GM19239 (cell line): ENCODE measurements at places on chromosomes 5 and 9.

DNA sequence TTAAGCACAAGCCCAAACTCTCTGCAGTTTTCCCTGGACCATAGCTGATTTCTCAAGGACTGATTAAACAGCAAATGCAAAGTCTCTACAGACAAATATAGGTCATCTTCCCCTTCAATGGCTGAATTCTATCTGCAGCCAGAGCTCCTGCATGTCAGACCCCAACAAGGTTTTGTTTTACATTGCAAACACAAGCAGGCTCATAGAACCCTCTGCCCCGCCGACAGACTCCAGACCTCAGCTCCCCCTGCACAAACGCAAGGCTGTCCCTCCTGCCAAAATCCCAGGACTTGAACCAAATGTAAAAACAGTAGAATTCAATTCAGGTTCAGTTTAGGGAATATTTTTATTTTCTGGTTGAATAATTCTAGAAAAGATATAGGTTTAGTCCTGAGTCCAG lies 526.7 kb upstream of the TRPC7 start:
- no peak for DNase-seq

- no peak for DNase-seq
Observed at GRCh38 chr5:105740242-105740641, 1930.5 kb downstream of the EFNA5 start.

GRCh38 chr9:29514862-29515261 lies 1941.6 kb upstream of the C9orf72 start:
- no peak for DNase-seq

GRCh38 chr5:134969166-134969565 lies 1.5 kb downstream of the CATSPER3 start:
- DNase-seq, result no peak

GRCh38 chr5:116032094-116032517 lies at the start of gene ARL14EPL:
Gene ARL14EPL, plus strand, starts transcription at chr5:116032472. Its CDS starts 18,994 bp downstream, at chr5:116051466.
- no peak for DNase-seq

DNA sequence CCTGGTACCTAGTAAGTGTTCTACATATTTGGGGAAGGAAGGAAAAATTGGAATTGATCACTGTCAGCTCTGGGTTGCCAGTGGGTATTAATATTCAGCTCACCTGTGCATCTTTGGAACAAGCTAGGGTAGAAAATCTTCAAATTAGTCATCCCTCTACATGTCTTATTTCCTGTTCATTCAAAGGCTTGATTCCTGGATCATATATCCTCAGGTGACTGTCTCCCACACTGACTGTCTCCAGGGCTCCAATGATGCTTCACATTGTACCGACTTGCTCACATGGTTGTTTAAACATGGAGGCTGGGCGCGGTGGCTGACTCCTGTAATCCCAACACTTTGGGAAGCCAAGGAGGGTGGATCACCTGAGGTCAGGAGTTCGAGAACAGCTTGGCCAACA lies 11.6 kb upstream of the SUSD1 start:
- DNase-seq, result no peak

GRCh38 chr5:80238778-80239679 lies 16.8 kb downstream of the SERINC5 start:
- DNase-seq, result no peak

DNA sequence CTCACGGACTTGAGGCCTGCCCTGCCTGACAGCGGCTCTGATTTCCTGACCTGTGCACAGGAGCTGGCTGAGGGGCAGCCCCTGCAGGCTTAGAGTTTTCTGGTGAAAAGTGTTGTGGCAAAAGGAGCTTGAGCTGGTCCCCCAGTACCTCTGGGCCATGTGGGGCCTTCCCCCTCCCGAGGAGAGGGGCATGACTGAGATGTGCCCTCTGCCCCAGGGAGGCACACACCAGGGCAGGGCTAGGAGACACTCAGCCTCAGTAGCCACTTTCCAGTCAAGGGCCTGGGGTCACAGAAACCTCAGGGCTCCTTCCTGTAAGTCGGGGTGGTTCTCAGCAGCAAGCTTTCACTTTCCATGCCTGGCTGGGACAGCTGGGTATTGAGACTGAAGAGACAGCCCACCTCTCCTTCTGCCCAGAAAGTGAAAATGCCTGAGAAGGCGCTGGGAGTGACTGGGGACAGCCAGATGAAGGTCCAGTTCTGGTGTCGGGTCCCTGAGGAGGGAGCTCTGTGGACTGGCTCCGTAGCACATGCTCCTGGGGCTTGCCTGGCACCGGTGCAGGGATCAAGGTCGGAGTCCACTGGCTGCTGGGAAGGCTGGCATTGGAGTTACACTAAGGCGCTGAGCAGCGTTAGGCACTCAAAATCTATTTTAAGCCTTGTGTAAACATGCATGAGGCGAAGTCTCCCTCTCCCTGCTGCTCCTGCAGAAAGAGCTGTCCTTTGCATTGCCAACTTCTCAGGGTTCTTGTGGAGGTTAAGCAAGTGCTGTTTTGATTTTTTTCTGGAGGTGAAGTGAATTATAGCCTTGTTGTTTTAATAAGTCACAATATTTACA lies 394.9 kb downstream of the GADD45G start:
- peak; percentile 91 for DNase-seq

- no peak for DNase-seq
Observed at GRCh38 chr9:126619361-126620135, 5.8 kb downstream of the LMX1B start.

DNA sequence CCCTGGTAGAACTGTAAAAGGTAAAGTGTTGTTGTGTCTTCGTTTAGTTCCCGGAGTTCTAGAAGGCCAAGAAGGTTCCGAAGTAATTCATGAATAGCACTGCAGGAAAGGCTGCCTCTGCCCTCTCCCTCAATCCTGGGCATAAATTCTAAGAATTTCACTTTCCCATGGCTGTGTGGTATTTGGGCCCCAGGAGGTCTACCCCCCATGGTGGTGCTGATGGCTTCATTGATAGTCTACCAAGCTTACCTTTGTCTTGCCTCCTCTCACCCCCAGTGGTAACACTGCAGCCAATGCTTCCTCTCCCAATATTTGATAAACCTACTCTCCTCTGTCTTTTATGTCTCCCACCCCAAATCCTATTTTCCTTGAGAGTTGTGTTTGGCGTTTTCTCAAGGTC lies 39.5 kb downstream of the ADAMTS16 start:
- DNase-seq, result no peak

DNA sequence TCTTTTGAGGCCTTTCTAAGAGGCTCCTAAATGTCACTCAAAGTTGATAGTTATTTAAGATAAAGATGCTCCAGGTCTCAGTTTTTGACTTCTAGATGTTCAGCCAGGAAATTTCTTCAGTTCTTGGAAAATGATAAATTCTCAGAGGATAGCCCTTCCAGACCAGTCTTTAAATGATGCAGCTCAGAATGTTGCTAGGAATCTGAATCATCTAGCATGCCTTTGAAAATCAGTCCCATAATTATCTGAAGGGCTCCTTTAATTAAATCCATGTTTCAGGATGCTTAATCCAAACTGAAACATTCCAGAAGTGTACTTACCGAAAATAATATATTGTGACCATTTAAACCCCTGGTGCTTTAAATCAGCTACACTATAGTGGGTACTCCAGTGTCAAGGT lies 107.5 kb upstream of the FBN2 start:
- no peak for DNase-seq

- DNase-seq, result no peak
Observed at GRCh38 chr5:13034061-13034460, 910.4 kb downstream of the DNAH5 start.

DNA sequence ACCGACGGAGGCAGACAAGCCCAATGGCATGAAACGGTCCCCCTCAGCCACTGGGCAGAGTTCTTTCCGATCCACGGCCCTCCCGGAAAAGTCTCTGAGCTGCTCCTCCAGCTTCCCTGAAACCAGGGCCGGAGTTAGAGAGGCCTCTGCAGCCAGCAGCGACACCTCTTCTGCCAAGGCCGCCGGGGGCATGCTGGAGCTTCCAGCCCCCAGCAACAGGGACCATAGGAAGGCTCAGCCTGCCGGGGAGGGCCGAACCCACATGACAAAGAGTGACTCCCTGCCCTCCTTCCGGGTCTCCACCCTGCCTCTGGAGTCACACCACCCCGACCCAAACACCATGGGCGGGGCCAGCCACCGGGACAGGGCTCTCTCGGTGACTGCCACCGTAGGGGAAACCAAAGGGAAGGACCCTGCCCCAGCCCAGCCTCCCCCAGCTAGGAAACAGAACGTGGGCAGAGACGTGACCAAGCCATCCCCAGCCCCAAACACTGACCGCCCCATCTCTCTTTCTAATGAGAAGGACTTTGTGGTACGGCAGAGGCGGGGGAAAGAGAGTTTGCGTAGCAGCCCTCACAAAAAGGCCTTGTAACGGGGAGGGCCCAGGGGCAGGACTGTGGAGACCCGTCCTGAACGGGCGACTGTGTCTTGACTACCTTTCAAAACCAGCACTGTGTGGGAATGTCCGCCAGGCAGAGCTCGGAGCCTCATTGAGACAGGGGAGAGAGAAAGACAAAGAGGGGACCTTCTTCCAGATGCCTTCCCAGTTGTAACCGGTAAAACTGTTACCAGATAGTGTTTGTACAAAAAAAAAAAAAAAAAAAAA lies 29.9 kb downstream of the CD180 start:
- peak; percentile 15 for DNase-seq

DNA sequence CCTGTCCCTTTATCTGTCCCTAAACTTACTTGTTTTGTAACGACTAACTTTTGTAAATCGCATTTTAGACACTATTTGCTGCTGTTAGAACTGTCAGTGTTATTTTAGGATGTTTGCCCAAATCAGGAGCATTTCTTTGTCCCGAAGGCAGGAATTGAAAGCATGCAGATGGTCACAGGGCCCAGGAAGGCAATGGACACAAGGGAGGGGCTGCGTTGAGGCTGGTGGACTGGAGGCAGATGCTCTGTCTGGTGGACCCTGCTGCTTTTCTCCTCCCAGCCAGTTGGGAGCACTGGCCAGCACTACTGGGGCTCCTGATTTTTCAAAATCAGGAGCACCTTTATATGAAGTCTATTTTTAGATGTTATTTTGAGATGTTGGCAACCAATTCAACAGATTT lies 31.7 kb downstream of the DOCK2 start:
- no peak for DNase-seq

DNA sequence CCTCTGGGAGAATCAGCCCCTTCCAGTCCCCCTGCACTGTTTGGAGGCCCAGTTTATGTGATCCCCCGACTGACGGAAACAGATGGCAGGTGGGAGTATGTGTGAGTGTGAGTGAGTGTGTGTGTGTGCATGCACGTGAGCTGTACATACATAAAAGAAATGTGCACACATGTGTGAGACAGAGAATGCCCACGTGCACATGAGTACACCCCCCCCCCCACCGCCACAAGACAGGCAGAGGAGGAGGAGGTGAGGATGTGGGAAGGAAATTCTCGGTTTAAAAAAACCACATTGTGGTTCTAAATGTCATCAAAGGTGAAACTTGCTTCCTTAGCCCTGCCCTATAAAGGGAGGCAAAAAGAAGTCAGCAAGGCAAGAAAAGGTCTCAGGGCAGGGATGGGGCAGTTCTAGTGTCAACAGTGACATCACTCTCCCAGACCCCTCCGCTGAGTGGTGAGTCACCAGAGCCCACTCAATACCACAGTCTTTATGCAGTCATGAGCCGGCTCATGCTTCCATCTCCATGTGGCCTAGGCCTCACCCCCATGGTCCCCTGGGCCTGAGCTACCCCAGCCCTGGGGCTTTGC lies 79.2 kb upstream of the HSPA9 start:
- peak; percentile 36 for DNase-seq

DNA sequence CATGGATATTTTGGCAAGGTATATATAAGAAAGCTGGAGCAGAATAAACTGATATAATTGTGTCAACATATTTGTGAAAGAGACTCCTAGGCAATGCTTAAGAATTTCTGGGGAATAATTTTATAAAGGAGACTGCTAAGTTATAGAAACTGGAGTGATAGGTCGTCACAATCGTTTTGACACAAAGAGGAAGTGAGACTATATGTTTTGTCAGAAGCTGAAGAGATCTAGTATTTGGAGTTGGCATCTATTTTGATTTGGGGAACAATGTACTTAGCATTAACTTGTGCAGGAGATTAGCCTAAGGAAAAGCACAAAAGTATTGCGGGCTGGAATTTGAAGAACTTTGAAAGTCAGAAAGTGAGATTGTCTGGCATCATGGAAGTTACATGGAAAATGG lies 582.5 kb downstream of the TAF11L14 start:
- DNase-seq, result no peak

DNA sequence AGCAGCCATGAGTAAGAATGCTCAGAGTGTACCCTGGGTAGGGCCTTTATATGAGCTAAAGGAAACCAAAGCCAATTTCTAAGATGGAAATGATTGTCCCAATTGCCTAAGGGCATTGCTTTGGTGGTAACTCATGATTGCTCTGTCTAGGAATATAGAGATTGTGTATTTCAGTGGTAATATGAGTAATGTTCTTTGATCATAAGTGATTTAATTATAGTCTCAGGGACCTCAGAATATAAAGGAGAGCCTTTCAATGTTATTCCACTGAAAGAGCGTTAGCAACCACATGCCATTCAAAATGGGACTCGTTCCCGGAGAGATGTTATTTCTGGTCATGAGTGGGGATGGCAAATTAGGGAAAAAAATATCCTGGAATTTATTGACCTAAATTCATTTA lies 340.5 kb downstream of the ARHGEF28 start:
- no peak for DNase-seq

- DNase-seq, result peak; percentile 20
Observed at GRCh38 chr5:168227973-168228615, 63.4 kb upstream of the WWC1 start.

- no peak for DNase-seq
Observed at GRCh38 chr9:117205806-117206205, 209.1 kb downstream of the ASTN2 start.

DNA sequence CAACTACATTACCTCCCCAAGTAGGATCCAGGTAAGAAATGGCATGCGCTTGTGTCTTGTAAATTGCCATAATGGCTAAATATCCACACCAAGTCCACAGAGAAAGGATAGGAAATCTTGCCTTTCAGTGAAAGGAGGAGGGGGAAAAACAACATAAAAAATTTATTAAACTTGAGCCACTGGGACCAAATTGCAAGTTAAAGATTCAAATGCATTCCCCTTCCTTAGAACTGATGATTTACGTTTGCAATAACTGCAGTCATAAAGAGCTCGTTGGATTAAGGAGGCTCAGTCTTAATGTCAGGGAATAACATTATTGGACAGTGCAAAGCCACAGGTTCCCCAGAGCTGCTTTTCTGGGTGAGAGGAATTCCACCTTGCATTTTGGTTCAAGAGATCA lies 92.6 kb upstream of the SARDH start:
- no peak for DNase-seq

- no peak for DNase-seq
Observed at GRCh38 chr5:72291601-72292000, 28.4 kb downstream of the MRPS27 start.

GRCh38 chr5:129110742-129111141 lies 16.2 kb downstream of the ISOC1 start:
- no peak for DNase-seq
